ENCODE measurements at places on chromosomes 2 and 18.

DNA sequence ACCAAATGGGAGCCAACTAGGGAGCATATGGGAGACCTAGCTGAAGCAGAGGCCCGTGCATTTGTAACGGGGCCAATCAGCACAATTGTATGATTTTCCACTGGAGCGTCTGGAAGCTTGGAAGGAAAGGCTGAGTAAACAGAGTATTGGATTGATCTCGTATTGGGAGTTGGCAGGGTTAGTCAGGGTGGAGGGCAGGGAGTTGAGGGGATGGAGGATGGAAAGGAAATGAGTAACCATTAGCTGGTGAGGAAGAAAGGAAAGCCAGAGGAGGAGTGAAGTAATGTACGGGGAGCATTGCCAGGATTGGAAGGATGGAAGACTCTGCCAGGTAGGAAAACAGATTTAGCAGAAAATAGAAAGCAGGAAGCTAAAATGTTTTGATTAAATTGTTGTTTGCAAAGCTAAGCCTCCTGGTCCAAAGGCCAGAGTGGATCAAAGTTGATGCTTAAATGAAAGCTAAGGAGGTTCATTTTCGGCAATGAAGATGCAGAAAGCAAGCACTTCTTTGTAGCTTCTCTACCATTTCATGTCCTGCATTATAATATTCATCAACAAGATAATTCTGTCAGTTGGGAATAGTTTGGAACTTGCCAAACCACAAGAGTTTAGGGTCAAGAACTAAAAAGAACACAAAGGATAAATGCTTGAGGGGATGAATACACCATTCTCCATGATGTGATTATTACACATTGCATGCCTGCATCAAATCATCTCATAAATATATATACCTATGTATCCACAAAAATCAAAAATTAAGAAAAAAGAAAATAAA is 75.6 kb upstream of the TTN start:
- no peak for DNase-seq
- no peaks in the 10 kb centered on the region for H3K27me3 ChIP-seq

DNA sequence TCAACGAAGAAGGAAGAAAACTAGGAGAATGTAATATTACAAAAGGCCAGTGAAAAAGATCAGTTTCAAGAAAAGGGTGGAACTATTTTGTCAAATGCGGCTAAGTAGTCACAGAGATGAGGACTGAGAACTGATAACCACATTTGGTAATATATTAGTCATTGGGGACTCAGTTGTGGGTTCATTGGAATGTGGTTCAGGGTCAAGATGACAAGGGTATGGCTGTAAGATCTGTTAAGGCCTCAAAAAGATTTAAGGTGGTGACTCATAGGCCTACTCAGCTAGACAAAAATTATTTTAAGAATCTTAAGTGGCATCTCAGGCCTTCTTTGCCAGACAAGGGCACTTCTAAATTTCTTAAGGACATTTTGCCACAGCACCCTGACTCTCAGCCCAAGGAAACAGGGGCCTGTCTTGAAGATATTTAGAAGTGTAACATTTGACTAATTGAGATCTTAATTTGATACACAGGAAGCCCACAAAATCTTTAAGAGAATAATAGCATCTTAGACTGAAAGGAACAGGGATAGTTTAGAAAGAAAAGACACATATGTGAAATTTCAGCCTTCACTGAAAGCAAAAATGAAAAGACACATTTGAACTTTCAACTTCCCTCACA is 81.3 kb downstream of the STRADB start:
- H3K27ac ChIP-seq = no peak overlapping the region
- H3K27me3 ChIP-seq = no peaks in the 10 kb centered on the region
- H3K4me3 ChIP-seq = no peak overlapping the region
- H3K4me1 ChIP-seq = no peaks in the 10 kb centered on the region
- no peaks in the 10 kb centered on the region for H3K36me3 ChIP-seq

GRCh38 chr2:9095690-9096089 is 92.2 kb upstream of the MBOAT2 start:
- H3K27me3 ChIP-seq = peaks cover 22% of the 10 kb centered on the region
- peaks cover 5% of the 10 kb centered on the region for H3K4me1 ChIP-seq
- no peak overlapping the region for H3K4me3 ChIP-seq
- DNase-seq = no peak
- no peaks in the 10 kb centered on the region for H3K36me3 ChIP-seq

DNA sequence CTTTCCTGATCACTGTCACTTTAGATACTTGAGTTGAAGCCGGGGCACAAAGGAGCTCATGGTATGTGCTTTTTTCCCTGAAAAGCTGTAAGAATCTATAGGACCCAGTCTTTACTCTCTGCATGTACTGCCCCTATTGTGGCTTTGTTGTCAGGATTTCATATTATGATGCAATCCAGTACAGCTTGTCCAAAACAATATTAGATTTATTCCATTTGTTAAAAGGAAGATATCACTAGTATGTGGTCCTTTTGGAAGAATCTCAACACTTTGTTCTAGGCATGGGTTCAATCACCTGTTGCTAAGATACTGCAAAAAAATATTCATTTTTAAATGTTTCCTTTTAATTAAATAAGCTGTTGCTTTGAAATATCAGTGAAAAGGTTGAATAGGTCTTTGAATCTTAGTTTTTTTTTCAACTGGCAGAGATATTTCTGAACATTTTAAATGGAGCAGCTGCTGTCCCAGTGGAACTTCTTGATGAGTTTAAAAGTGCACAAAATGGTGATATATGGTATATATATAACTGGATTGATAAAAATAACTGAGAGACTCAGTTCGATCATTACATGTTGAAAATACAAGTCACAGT is 256.6 kb upstream of the NT5C1B start:
- H3K4me3 ChIP-seq = no peak overlapping the region
- peaks cover 16% of the 10 kb centered on the region for H3K4me1 ChIP-seq
- H3K36me3 ChIP-seq = no peaks in the 10 kb centered on the region
- no peak overlapping the region for H3K27ac ChIP-seq
- H3K27me3 ChIP-seq = no peaks in the 10 kb centered on the region

All from progenitor cell of endocrine pancreas (in vitro differentiated cells).